ENCODE measurements at places on chromosomes 7 and 10.

GRCh38 chr7:28986765-28987110 lies 28.6 kb upstream of the TRIL start:
- no peak for DNase-seq

GRCh38 chr7:1800902-1801301 lies 130.8 kb downstream of the ELFN1 start:
- DNase-seq, result no peak

DNA sequence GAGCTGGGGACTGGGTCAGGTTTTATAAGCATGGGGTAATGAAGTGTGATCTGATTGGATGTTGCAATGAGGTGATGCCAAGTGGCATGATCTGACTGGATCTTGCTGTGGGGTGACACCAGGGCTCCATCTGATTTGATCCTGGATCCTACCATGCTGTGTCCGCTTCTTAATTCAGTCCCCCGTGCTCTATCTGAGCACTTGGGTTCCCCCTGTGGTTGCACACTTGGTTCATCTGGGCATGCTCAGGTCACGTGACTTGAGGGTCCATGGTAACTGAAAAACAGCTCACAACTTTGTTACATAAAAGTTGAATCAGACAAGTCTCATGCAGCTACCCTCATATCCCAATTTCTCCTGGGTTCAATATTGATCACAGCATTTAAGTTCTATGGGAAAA lies 448.6 kb upstream of the NRP1 start:
- no peak for DNase-seq

- DNase-seq, result no peak
Observed at GRCh38 chr7:85612514-85612913, 425.7 kb upstream of the SEMA3D start.

DNA sequence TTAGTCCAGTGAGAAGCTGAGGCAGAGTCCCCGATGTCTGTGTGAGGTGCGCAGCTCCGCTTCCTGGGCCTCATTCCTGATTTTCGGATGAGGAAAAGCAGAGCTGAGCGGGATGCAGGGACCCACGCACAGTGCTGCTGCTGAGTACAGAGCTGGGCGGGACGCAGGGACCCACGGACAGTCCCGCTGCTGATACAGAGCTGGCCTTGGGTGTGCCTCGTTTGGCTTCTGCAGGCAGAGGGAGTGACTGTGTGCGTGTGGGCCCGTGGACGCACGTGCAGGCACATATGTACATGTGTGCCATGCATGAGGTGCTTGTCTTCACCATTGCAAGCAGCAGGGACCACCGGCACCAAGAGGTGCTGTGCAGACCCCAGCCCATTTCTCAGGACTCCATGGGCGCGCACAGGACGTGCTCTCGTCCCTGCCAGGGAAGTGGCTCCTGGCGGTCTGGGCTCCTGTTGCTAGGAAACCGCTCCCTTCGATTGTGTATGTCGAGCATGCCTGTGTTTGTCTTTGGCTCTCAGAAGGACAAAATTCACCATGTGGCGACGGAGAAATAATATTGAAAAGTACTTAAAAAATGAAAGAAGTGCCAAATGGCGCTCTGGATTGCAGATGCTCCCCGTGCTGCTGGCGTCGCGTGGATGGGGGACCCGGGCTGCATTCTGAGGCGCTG lies 303.8 kb upstream of the MKI67 start:
- DNase-seq, result no peak

GRCh38 chr7:4820967-4821471 lies 40.8 kb downstream of the PAPOLB start:
- DNase-seq, result no peak
